ENCODE measurements at places on chromosomes 13 and 19.
A peak's percentile ranks its signal among the peaks of the same experiment; 100 is the strongest.

GRCh38 chr13:39603424-39603947 is 493 bp upstream of the LHFPL6 start:
- no peak for DNase-seq

GRCh38 chr13:36353001-36353400 is 6.8 kb upstream of the SPART start:
- no peak for DNase-seq

GRCh38 chr13:79451500-79451962 is 29.4 kb upstream of the NDFIP2 start:
- DNase-seq: no peak

GRCh38 chr19:53792721-53793433 is 31.2 kb downstream of the NLRP12 start:
- DNase-seq: peak; percentile 20

All from SK-N-MC (cell line).